Esophagus muscularis mucosa (tissue), 4 donors: ENCODE measurements at places on chromosomes 2 and 18.

DNA sequence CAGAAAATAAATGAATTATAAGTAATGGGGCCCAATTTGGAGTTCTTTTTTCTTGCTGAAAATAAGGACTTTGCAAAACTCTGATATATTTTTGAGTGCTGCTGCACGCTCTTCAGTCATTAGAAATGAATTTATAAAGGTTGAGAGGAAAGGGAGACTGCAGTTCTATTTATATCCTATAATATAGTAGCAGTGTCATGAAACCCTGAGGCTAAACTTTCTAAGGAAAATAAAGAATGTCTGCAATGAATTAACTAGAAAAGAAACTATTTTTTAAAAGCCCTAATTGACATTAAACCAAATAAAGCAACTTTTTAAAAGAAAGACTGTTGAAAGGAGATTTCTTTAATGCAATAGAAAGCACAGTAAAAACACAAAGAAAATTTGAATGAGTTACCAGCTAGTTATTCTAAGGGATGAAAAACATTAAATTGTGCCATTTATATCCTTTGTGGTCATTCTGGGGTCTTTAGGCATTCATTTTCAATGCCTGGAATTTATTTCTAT is 1072.8 kb upstream of the TMEFF2 start:
- no peak for DNase-seq
- no peaks in the 10 kb centered on the region for H3K27me3 ChIP-seq
- no peaks in the 10 kb centered on the region for H3K36me3 ChIP-seq
- no peak overlapping the region for H3K4me3 ChIP-seq
- no peaks in the 10 kb centered on the region for H3K4me1 ChIP-seq

DNA sequence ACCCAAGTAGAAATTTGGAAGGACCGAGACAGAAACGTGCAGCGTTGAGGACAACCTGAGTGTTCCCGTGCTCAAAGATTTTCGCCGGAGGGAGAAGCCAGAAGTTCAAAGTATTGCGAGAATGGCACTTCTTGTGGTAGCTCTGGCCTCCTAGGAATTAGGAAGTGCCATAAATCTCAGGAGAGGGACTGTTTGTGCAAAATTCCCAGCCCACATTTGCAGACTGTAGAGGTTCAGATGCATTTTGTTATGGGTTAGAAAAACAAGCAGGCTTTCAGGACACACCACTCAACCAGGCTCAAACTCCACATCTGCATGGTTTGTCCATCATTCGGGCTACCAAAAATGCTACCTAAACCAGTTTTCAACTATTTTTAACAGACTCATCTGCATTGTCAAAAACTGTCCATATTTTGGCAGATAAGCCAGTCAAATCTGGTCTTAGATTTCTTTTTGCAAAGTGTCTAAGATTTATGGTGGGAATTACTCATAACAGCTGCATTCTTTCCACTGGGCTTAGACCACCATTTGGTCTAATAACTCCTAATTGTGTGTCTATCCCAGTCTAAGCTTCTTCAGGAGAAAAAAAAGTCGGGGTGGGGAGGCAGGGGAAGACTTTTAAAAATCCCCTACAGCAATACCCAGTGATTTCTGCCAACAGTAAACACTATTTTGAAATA is 422.9 kb downstream of the ARHGAP15 start:
- no peak overlapping the region for H3K27ac ChIP-seq
- H3K4me1 ChIP-seq = no peaks in the 10 kb centered on the region
- no peaks in the 10 kb centered on the region for H3K36me3 ChIP-seq

GRCh38 chr2:177281400-177282180 is 17.1 kb upstream of the NFE2L2 start:
- no peak for DNase-seq
- no peak overlapping the region for H3K4me3 ChIP-seq
- no peaks in the 10 kb centered on the region for H3K27me3 ChIP-seq
- no peak overlapping the region for H3K27ac ChIP-seq
- no peaks in the 10 kb centered on the region for H3K36me3 ChIP-seq

GRCh38 chr2:232609607-232610006 is 23.8 kb upstream of the EFHD1 start:
- no peak overlapping the region for H3K27ac ChIP-seq
- no peak overlapping the region for H3K4me3 ChIP-seq
- H3K27me3 ChIP-seq = no peaks in the 10 kb centered on the region
- H3K36me3 ChIP-seq = no peaks in the 10 kb centered on the region
- DNase-seq = no peak

- H3K4me1 ChIP-seq = no peaks in the 10 kb centered on the region
- no peak overlapping the region for H3K27ac ChIP-seq
- H3K27me3 ChIP-seq = peaks cover 17% of the 10 kb centered on the region
- DNase-seq = no peak
Measured at GRCh38 chr2:234251326-234252271, 201.1 kb downstream of the SPP2 start.

DNA sequence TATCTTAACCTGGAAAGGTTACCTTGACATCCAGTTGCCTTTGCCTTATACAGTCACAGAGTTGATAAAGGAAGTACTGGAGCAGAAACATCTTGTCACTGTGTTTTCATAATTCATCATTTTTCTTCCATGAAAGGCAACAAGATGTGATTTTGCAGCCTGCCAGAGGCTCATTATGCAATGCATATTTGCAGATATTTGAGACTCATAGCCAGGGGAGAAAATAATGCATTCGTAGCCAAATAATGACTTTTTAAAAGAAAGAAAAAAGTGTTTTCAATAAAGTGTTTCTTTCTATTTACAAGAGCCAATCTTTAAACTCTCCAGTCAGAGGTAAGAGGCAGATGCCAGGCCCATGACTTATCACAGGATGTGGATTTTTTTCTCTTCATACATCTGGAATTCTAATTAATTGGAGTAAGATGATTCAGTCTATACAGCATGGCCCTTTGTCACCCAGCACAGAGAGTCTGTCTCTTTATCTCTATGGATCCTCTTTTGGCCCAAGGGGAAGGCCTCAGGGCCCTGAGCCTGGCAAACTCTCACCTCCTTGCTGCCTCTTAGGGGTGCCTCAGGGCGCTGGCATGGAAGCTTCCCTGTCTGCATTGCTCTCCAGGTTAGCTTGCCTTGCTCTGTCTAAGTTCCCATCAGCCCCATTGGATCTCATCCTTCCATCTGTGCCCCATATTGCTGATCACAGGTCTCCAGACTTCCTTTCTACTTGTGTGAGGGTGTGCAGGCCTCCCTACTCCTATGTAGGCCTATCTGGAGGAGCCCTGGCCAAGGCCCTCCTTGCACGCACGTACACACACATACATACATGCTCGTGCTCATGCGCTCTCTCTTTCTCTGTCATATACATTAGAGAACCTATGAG is 247.7 kb downstream of the TPGS2 start:
- no peaks in the 10 kb centered on the region for H3K27me3 ChIP-seq
- DNase-seq = peak; percentile 89
- H3K27ac ChIP-seq = peak overlapping the region; percentile 73
- no peaks in the 10 kb centered on the region for H3K36me3 ChIP-seq
- no peak overlapping the region for H3K4me3 ChIP-seq

- no peaks in the 10 kb centered on the region for H3K36me3 ChIP-seq
- peaks cover 10% of the 10 kb centered on the region for H3K4me1 ChIP-seq
- H3K27me3 ChIP-seq = no peaks in the 10 kb centered on the region
- no peak overlapping the region for H3K4me3 ChIP-seq
Measured at GRCh38 chr2:149908726-149909683, 321.4 kb upstream of the MMADHC start.

DNA sequence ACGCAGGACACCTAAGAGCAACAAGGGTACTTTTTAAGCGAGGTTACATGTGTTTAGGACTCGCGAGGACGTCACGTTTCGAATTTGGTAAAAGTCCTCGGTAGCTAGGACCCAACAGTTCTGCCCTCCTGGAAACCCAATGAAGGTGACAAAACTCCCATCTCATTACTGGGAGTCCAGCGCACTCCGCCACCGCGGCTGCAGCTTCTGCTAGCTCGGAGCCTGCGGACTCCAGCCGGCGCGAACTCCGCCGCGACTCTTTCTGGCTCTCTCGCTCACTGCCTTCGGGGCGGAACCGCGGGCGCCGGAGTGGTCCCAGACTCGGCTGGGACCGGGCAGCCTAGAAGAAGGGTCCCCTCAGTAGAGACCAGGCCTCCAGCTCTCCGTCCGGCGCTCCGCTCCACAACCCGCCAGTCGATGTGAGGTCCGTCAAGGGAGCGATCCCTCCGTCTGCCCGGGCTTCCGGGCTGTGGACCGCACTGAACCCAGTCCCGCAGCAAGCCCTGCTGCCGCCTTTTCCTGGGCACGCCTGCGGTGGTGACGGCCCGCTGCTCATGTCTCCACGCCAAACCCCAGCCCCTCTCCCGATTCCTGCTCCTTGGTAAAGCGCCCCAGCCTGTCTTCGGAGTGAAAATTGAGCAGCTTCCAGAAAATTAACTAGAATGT is 3.0 kb upstream of the OSR1 start:
- H3K36me3 ChIP-seq = no peaks in the 10 kb centered on the region
- peaks cover 55% of the 10 kb centered on the region for H3K4me1 ChIP-seq
- peak; percentile 92 for DNase-seq

DNA sequence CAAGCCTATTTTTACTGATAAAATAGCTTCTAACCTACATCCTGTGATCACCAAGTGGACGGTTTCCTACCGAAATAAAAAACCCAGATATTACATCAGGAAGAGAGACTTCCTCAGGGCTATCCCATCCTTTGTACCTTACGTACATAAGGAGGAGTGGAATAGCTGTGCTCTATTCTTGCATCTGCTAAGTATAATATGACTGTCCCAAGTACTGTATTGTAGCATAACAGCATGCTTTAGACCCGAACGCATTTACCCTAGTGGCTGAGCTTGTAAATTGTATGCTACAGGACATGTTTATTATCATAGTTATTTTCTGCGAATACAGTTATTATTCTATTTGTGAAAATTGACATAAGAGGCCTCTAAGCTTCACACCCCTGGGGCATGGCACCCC is 302.4 kb downstream of the CLIP4 start:
- H3K4me1 ChIP-seq = no peaks in the 10 kb centered on the region
- no peak overlapping the region for H3K27ac ChIP-seq
- DNase-seq = no peak
- no peak overlapping the region for H3K4me3 ChIP-seq

DNA sequence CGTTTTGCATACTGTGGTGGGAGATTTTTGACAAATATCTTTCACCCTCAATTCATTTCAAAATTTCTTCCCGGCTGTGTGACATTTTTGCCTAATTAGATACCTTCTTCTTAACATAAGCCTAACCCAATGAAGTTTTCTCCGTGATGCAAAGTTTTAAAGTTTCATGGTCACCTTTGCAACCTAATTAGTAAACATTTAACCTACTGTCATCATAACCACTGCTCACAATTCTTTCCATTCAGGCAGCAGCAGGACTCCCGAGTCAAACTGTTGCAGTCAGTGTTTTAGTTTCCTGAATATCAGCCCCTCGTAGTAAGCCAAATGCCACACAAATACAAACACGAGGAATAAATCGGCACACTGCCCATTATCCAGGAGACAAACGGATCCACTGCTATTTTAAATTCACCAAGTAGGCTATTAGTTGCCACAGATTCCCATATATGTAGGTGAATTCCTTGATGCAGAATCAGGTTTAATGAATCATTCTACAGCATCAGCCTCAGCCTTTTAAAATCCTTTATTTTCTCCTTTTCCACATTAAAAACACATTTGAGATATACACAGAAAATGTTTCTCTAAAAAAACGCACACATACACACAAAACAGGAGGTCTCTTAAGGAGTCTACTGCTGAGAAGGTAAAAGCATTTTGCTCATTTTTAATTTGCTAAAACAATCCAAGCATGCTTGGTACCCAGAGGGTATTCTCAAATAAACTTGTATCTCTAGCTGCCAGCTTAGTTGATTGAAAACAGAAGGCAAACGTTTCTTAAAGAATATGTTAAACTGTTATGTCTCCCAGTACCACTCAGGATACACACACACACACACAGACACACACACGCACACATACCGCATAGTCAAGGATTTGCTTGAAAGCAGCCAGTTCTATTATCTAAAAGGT is 106.5 kb upstream of the KCTD1 start:
- H3K27me3 ChIP-seq = no peaks in the 10 kb centered on the region
- H3K4me1 ChIP-seq = peaks cover 20% of the 10 kb centered on the region
- H3K27ac ChIP-seq = peak overlapping the region; percentile 84
- DNase-seq = no peak
- no peaks in the 10 kb centered on the region for H3K36me3 ChIP-seq
- peak overlapping the region; percentile 90 for H3K4me3 ChIP-seq

GRCh38 chr2:237660381-237660900 is 33.1 kb downstream of the LRRFIP1 start:
- no peak overlapping the region for H3K4me3 ChIP-seq
- no peak for DNase-seq
- H3K36me3 ChIP-seq = no peaks in the 10 kb centered on the region
- peak overlapping the region; percentile 84 for H3K27ac ChIP-seq

- no peaks in the 10 kb centered on the region for H3K4me1 ChIP-seq
- peaks cover 92% of the 10 kb centered on the region for H3K36me3 ChIP-seq
- no peak for DNase-seq
- no peaks in the 10 kb centered on the region for H3K27me3 ChIP-seq
Measured at GRCh38 chr2:128157644-128158043, 66.6 kb downstream of the UGGT1 start.

GRCh38 chr2:145059914-145060313 is 540.0 kb upstream of the ZEB2 start:
- no peaks in the 10 kb centered on the region for H3K27me3 ChIP-seq
- no peaks in the 10 kb centered on the region for H3K4me1 ChIP-seq
- H3K27ac ChIP-seq = no peak overlapping the region
- no peak overlapping the region for H3K4me3 ChIP-seq
- DNase-seq = no peak
- H3K36me3 ChIP-seq = no peaks in the 10 kb centered on the region

DNA sequence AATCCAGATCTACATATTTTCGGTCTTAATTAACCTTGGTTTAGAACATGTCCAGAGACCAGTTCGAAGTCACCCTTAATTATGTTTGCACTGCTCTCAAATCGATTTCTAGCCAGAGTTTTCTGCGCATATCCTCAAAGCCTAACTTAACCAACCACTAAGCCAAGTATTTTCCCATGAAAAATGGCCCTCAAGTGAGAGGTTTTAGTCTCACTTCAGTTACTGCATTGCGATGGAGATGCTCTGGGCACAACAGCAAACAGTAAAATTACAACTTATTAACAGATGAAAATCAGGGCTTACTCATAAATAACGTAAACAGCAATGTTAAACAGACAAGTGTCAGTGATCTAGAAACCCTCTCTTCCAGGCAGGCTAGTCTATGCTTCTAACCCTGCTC is 4.5 kb downstream of the RTN4 start:
- H3K27me3 ChIP-seq = no peaks in the 10 kb centered on the region
- no peak for DNase-seq
- no peaks in the 10 kb centered on the region for H3K36me3 ChIP-seq
- peaks cover 71% of the 10 kb centered on the region for H3K4me1 ChIP-seq
- H3K4me3 ChIP-seq = peak overlapping the region; percentile 85

DNA sequence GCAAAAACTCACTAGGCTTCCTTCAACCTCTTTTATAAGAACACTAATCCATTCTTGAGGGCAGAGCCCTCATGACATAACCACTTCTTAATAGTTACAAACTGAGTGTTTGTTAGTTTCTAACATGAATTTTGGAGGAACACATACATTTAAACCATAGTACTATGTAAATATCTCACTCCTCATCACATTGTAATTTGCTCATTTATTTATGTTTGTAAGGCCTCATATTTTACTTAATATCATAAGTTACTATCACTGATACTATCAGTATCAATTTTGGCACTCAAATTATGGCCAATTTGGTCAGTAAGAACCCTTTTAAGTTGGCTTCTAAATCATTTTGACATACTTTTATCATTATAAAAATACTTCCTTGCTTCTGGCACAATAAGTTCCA is 603.1 kb downstream of the ZEB2 start:
- no peak overlapping the region for H3K27ac ChIP-seq
- no peaks in the 10 kb centered on the region for H3K4me1 ChIP-seq
- H3K27me3 ChIP-seq = no peaks in the 10 kb centered on the region
- H3K4me3 ChIP-seq = no peak overlapping the region
- DNase-seq = no peak
- no peaks in the 10 kb centered on the region for H3K36me3 ChIP-seq
